Immature natural killer cell (primary cell): ENCODE measurements at places on chromosomes 5 and 9.

- no peak overlapping the region for H3K4me3 ChIP-seq
- H3K4me1 ChIP-seq = peaks cover 97% of the 10 kb centered on the region
- H3K27me3 ChIP-seq = peaks cover 5% of the 10 kb centered on the region
- H3K27ac ChIP-seq = peak overlapping the region; percentile 87
These were observed 30.0 kb downstream of the RAPGEF1 start for GRCh38 chr9:131709771-131710431.

GRCh38 chr5:61916621-61917620 is 389.1 kb upstream of the KIF2A start:
- no peak overlapping the region for H3K27ac ChIP-seq
- DNase-seq = no peak
- H3K36me3 ChIP-seq = no peaks in the 10 kb centered on the region
- no peaks in the 10 kb centered on the region for H3K27me3 ChIP-seq

- DNase-seq = no peak
- H3K27ac ChIP-seq = no peak overlapping the region
- H3K4me3 ChIP-seq = no peak overlapping the region
- no peaks in the 10 kb centered on the region for H3K4me1 ChIP-seq
- no peaks in the 10 kb centered on the region for H3K36me3 ChIP-seq
- no peaks in the 10 kb centered on the region for H3K27me3 ChIP-seq
These were observed 390.6 kb downstream of the CDH9 start for GRCh38 chr5:26647781-26648180.

DNA sequence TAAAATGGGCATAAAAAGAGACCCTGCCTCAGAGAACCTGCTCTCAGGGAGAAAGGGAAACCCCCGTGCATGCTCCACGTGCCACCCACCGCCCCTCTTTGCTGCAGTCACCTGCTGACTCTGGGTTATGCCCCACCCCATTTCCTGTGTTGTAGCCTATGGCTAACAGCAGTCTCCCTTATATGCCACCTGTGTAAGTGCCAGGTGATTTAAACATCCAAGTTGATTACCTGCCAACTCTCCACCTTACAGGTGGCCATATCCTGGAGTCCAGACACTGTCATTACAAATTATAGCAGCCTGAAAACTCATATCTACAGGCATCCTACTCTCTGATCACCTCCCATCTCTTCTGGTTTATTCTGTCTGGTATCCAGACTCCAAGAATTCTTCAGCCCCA is 242.6 kb downstream of the HSPA4 start:
- H3K27me3 ChIP-seq = peaks cover 2% of the 10 kb centered on the region
- no peaks in the 10 kb centered on the region for H3K4me1 ChIP-seq
- H3K27ac ChIP-seq = no peak overlapping the region

DNA sequence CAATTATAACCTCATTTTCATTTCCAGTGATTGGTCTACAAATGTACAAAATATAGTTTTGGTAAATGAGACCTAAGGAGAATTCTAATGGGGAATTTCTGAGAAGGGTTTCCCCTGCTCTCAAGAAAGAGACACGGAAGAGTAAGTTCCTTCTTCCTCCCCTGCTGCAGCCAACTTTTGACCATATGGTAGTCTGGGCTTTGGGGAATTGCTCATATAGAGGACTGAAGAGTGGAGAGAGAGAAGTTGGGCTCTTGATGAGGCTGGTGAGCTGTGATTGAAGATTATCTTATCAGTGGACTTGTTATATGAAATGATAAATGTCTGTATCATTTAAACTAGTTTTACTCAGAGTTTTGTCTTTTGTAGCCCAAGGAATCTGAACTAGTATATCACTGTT is 4.3 kb upstream of the LNPEP start:
- peak overlapping the region; percentile 56 for H3K4me3 ChIP-seq
- H3K4me1 ChIP-seq = peaks cover 57% of the 10 kb centered on the region
- no peak for DNase-seq
- H3K36me3 ChIP-seq = no peaks in the 10 kb centered on the region

GRCh38 chr9:128819716-128820664 is 1.7 kb downstream of the ENDOG start:
- peaks cover 3% of the 10 kb centered on the region for H3K36me3 ChIP-seq
- H3K27me3 ChIP-seq = peaks cover 2% of the 10 kb centered on the region
- peaks cover 14% of the 10 kb centered on the region for H3K4me1 ChIP-seq
- H3K27ac ChIP-seq = peak overlapping the region; percentile 39

- no peak for DNase-seq
- H3K27me3 ChIP-seq = peaks cover 7% of the 10 kb centered on the region
- H3K36me3 ChIP-seq = no peaks in the 10 kb centered on the region
- no peak overlapping the region for H3K27ac ChIP-seq
These were observed 98.2 kb downstream of the RORB start for GRCh38 chr9:74595286-74595685.

GRCh38 chr5:149961957-149962409 is 1.4 kb downstream of the SLC26A2 start:
- H3K4me1 ChIP-seq = peaks cover 40% of the 10 kb centered on the region
- peak overlapping the region; percentile 96 for H3K4me3 ChIP-seq
- H3K36me3 ChIP-seq = peaks cover 4% of the 10 kb centered on the region
- DNase-seq = no peak
- H3K27me3 ChIP-seq = no peaks in the 10 kb centered on the region

DNA sequence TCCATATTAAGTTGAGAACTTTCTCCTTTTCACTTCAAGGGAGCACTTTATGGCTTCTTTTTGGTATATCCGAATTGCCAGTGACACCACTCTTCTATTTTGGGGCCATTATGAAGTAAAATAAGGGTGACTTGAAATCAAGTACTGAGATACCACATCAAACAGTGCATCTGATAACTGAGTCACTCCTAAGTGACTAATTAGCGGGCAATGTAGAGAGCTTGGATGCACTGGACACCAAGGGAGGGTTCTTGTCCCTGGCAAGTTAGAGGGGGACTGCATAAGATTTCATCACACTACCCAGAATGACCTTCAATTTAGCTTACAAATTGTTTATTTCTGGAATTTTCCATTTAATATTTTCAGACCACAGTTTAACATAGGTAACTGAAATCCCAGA is 813.9 kb upstream of the CDH10 start:
- no peaks in the 10 kb centered on the region for H3K36me3 ChIP-seq
- no peak for DNase-seq
- H3K4me3 ChIP-seq = no peak overlapping the region
- no peaks in the 10 kb centered on the region for H3K4me1 ChIP-seq
- H3K27me3 ChIP-seq = no peaks in the 10 kb centered on the region

GRCh38 chr9:133529457-133529856 is 4.7 kb upstream of the MYMK start:
- DNase-seq = no peak
- no peak overlapping the region for H3K27ac ChIP-seq
- peaks cover 2% of the 10 kb centered on the region for H3K27me3 ChIP-seq
- no peaks in the 10 kb centered on the region for H3K36me3 ChIP-seq
- no peak overlapping the region for H3K4me3 ChIP-seq

GRCh38 chr9:136141682-136142413 is 23.2 kb upstream of the TMEM250 start:
- no peaks in the 10 kb centered on the region for H3K4me1 ChIP-seq
- H3K27ac ChIP-seq = no peak overlapping the region
- no peak for DNase-seq

DNA sequence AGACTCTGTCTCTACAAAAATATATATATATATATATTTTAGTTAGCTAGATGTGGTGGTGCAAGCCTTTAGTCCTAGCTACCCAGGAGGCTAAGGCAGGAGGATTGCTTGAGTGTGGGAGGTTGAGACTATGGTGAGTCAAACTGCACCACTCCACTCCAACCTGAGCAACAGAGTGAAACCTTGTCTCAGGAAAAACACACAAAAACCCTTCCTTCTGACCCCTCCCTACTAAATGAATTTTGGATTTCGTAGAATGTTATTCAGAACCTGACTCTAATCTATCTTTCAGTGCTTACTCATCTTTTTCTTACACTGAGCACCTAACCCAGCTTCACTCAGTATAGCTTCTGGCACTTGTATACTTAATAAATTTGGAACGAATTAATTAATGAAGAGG is 35.2 kb upstream of the IL7R start:
- H3K27ac ChIP-seq = no peak overlapping the region
- DNase-seq = no peak
- H3K36me3 ChIP-seq = no peaks in the 10 kb centered on the region

- H3K36me3 ChIP-seq = no peaks in the 10 kb centered on the region
- H3K4me1 ChIP-seq = peaks cover 32% of the 10 kb centered on the region
- H3K4me3 ChIP-seq = peak overlapping the region; percentile 83
These were observed 1.4 kb downstream of the GLIS3 start for GRCh38 chr9:4298255-4299004.

GRCh38 chr5:4104831-4105597 is 509.4 kb downstream of the IRX1 start:
- DNase-seq = no peak
- H3K36me3 ChIP-seq = no peaks in the 10 kb centered on the region
- H3K4me1 ChIP-seq = peaks cover 29% of the 10 kb centered on the region
- peaks cover 4% of the 10 kb centered on the region for H3K27me3 ChIP-seq
- no peak overlapping the region for H3K27ac ChIP-seq

DNA sequence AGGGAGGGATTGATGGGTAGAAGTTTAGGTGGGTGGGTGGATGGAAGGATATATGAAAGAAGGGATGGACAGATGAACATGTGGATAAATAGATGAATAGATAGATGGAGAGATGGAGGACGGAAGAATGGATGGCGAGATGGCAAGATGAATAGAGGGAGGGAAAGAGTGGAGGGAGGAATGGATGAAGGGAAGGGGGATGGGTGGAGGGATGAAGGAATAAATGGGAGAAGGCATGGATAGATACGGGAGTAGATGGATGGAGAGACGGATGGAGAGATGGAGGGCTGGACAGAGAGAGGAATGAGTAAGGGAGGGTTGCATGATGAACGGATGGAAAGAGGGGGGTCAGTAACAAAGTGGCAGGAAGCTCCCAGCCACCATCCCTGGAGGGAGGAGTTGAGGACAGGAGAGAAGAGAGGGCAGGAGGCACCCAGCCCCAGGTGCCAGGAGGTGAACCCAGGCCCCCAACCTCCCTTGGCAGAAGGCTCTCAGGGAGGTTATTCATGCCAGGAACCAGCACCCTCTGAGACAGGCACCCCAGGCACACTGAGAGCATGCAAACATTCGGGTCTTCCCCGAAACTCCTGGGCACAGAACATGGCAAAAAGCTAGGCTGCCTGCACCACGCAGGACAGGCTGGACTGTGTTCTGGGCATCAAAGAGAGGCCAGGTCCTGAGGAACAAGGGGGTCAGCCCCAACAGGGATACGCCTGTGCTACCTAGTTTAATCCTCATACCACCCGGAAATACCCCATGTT is 9.1 kb downstream of the SARDH start:
- no peak overlapping the region for H3K27ac ChIP-seq
- no peaks in the 10 kb centered on the region for H3K4me1 ChIP-seq
- H3K36me3 ChIP-seq = no peaks in the 10 kb centered on the region
- H3K4me3 ChIP-seq = no peak overlapping the region

DNA sequence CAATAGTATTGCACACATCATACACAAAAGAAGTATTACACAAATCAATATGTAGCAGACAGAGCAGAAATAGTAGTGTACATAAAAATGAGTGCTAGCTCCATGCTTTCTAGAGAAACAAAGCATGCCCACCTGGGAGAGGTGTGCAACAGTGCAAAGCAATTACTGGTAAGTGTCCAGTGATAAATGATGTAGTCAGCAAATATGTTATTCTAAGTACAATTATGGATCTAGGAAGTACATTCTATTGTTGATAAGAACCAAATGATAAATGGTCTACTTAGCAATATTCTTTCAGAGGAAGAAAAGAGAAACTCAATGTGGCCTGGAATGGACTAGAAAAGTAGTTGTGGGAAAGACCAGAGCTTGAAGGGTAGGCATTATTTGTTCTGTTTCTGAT is 188.6 kb downstream of the HINT1 start:
- H3K4me1 ChIP-seq = no peaks in the 10 kb centered on the region
- no peaks in the 10 kb centered on the region for H3K36me3 ChIP-seq
- H3K27ac ChIP-seq = no peak overlapping the region
- no peak overlapping the region for H3K4me3 ChIP-seq

DNA sequence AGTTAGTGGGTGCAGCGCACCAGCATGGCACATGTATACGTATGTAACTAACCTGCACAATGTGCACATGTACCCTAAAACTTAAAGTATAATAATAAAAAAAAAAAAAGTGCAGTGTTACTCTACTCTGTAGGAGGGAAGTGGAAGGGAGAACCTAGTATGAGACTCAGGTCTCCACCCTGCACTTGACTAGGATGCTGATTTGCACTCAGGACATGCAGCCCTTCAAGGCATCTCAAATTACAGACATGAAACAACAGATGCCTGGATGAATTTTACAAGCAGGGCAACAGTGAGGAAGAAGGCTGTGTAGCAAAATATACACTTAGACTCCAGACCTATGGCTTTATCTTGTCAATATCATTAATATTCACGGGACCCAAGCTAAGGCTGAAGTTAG is 16.5 kb downstream of the TRIM32 start:
- H3K4me1 ChIP-seq = peaks cover 20% of the 10 kb centered on the region
- no peak overlapping the region for H3K27ac ChIP-seq

GRCh38 chr5:178801021-178801420 is 58.7 kb upstream of the ZNF354B start:
- H3K27me3 ChIP-seq = peaks cover 8% of the 10 kb centered on the region
- no peak overlapping the region for H3K4me3 ChIP-seq
- no peaks in the 10 kb centered on the region for H3K4me1 ChIP-seq
- no peak overlapping the region for H3K27ac ChIP-seq
- no peak for DNase-seq

DNA sequence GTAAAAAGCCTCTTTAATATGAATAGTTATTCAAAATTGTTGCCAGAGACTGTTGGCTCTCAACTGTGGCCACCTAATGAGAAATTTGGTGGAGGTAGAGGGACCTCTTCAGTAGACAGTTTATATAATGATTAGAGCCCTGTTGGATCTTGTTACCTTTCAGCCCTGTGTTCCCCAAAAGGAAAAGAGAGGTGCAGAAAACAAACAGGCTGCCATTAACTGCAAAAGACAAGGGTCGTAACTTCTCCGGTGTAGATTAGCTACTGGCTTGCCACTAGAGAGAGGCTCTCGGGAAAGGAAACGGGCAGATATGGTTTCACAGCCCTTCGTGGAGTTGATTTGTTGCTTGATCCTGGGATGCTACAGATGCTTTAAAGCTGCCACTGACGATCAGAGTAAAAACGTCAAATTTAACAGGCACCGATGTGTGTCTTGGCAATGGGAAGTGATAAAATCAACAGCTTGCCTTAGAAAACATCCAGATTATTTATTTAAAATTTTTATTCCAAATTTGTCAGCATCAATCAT is 7.8 kb downstream of the FST start:
- peaks cover 2% of the 10 kb centered on the region for H3K27me3 ChIP-seq
- H3K4me1 ChIP-seq = peaks cover 9% of the 10 kb centered on the region
- H3K27ac ChIP-seq = no peak overlapping the region
- H3K4me3 ChIP-seq = no peak overlapping the region
- no peak for DNase-seq
- H3K36me3 ChIP-seq = no peaks in the 10 kb centered on the region

GRCh38 chr5:130078661-130079060 is 174.4 kb downstream of the CHSY3 start:
- no peaks in the 10 kb centered on the region for H3K4me1 ChIP-seq
- no peak overlapping the region for H3K4me3 ChIP-seq
- H3K27me3 ChIP-seq = no peaks in the 10 kb centered on the region
- no peak overlapping the region for H3K27ac ChIP-seq
- no peaks in the 10 kb centered on the region for H3K36me3 ChIP-seq

GRCh38 chr9:130843049-130843908 is 8.2 kb downstream of the ABL1 start:
- H3K4me3 ChIP-seq = no peak overlapping the region
- H3K36me3 ChIP-seq = peaks cover 7% of the 10 kb centered on the region
- H3K27ac ChIP-seq = peak overlapping the region; percentile 85
- H3K27me3 ChIP-seq = peaks cover 7% of the 10 kb centered on the region
- peaks cover 40% of the 10 kb centered on the region for H3K4me1 ChIP-seq
- no peak for DNase-seq
